ENCODE measurements at places on chromosomes 1 and 21.
A peak's percentile ranks its signal among the peaks of the same experiment; 100 is the strongest.

DNA sequence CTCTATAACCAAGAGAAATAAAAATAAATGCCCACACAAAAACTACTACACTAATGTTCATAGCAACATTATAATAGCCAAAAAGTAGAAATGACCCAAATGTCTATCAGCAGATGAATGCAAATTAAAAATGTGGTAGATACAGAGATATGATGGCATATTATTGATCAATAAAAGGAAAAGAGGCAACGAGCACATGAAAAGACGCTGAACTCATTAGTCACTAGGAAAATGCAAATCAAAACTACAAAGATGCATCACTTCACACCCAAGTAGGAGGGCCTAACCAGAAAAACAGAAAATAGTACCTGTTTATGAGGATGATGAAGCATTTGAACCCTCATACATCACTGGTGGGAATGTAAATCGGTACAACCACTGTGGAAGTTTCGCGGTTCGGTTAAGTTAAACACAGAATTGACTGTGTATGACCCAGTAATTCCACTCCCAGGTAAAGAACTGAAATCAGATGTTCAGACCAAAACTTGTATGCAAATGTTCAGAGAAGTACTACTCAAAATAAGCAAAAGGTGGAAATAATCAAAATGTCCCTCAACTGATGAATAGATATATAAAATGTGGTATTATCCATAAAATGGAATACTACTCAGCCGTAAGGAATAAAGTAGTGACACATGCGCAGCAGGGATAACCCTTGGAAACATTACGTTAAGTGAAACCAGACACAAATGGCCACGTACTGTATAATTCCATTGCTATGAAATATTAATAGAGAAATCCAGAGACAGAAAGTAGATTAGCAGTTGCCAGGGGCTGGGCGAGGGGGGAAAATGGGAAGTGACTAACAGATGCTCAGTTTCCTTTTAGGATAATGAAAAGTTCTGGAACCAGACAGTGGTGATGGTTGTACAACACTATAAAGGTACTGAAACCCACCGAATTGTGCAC is 3.1 kb downstream of the USP48 start:
- no peak for DNase-seq

DNA sequence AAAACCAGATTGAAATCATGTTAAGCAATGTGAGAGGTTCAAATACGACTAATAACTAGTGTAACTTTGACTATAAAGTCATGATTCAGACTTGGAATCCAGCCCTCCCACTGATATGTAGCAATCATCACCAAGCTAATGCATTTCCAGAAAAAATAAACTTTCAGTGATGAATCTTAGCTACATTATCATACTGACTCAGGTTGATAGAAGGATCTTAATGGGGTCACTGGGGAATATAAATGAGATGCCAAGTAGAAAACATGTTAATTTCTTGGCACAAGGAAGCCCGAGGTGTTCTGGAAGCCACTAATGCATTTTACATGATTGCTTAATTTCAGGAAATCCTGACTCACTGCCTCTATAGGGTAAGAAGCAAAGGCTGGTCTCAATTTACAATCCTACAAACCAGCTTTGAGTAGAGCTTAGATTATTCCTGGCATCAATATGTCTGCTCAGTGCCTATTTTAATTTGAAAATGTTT is 67.7 kb downstream of the SELENOF start:
- DNase-seq: no peak

GRCh38 chr1:179296356-179297104 is 2.9 kb downstream of the SOAT1 start:
- DNase-seq: no peak

DNA sequence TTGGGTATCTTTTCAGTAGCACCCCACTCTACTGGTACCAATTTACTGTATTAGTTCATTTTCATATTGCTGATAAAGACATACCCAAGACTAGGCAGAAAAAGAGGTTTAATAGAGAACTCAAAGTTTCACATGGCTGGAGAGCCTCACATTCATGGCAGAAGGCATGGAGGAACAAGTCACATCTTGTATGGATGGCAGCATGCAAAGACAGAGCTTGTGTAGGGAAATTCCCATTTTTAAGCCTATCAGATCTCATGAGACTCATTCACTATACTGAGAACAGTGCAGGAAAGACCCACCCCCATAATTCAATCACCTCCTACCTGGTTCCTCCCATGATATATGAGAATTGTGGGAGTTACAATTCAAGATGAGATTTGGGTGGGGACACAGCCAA is 878.6 kb upstream of the ADGRL4 start:
- no peak for DNase-seq

DNA sequence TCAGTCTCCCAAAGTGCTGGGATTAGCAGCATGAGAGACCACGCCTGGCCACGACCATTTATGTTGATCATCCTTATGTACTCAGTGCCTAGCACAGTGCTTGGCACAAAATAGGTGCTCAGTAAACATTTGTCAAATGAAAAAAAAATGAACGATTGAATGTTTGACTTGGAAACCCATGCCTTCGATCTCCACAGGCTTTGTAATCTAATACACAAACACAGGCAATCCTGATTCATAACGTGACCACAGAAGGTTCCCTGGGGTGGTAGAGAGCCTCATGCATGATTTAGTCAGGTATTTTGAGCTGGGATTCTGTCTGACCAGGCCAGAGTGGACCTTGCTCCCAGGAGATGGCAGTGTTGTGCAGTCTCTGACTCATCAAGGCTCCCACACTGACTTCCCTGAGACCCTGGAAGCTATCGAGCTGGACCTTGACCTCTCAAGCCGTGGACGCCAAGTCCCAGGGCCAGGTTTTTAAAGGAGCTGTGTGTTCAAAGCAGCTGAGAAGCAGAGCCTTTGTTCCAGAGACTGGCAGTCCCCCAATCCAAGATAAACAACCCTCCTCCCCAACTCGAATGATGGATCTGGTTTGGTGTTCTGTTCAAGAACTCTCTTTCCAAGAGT is 81.1 kb downstream of the PGM1 start:
- DNase-seq: no peak

DNA sequence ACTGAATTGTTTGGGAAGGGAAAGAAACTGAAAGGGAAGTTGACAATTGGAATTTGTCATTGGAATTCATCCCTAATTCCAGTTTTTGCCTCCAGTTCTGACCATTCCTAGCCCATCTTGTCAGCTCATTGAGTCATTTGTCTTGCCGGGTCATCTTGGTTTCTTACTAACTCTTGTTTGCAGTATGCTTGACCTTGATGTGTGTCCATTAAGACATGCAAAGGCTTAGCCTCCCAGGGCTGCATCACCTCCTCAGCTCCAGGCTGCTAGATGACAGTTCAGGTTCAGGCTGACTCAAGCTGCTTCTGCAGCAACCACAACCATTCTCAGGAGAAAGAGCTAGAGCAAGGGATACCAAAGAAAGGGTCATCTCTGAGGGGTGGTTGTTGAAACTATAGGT is 151.3 kb upstream of the PTGFR start:
- no peak for DNase-seq

GRCh38 chr1:200776949-200777348 is 38.3 kb downstream of the CAMSAP2 start:
- DNase-seq: no peak

GRCh38 chr1:112698366-112699310 is 8.3 kb downstream of the RHOC start:
- DNase-seq: peak; percentile 11

GRCh38 chr21:14438211-14438610 is 55.3 kb upstream of the HSPA13 start:
- DNase-seq: no peak

GRCh38 chr1:35554266-35555211 is 2.7 kb downstream of the KIAA0319L start:
- no peak for DNase-seq

- no peak for DNase-seq
Measured at GRCh38 chr1:48552420-48552819, 80.4 kb upstream of the SPATA6 start.

GRCh38 chr1:18197299-18197698 is 89.7 kb downstream of the IGSF21 start:
- DNase-seq: no peak

DNA sequence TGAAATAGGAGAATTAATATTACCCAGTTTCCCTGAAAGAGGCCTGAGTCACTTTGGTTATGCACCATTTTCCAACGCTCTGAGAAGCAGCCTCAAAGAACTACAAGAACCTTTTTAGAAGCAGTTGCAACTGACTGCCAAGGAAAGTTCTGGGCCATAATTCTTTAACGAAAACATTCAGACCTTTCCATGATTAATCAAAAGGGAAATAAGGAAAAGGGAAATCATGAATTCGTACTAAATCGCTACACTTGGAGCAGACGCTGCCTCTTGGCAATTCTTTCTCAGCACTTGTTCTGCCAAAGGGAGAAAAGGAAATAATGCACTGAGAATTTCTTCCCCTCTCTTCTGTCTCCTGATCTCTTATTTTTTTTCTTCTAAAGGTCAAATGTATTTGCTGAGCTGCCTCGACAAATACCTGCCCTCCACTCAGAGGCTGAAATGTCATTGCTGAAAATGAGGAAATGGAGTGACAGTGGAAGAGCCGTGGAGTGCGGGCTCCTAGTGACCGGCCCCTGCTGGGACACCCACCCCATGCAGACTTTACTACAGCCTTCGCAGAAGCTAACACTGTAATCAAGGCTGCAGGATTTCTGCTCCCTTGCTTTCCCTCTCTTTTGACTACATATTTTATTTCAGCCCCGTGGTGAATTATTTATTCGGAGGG is 67.9 kb upstream of the GALNT2 start:
- DNase-seq: no peak

DNA sequence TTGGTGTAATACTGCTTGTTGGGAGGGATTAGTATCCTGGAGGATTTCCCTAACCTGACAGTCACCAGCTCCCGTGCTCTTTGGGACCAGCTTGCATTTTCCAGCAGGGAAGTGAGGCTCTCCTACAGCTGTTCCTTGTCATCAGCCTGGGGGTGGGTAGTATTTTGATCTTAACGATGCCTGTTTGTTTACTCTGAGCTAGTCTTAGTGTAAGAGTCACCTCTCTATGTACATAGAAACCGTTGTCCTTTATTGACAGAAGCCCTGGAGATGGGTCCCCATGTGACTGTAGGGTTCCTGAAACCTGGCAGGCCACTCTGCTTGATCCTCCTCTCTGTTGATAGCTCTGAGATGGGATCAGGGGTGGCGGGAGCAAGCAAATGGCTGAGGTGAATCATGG is 58.0 kb downstream of the ACP6 start:
- DNase-seq: peak; percentile 49

DNA sequence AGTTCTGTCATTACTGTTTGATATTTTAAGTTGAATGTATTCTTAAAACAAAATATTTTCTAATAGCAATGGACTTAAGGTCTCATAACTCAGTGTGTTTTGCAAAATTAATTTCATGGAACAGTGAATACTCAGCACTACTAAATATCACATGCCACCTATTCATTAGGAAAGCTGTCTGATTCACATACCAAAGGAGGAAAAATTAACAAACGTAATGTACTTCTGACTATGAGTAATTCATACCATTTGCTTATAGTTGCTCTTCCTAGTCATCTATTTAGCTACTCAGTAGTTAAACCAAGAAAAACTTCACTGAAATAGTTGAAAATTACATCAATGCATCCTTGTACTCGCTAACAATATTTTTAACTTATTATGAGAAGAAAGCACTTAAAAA is 35.2 kb downstream of the TP53BP2 start:
- no peak for DNase-seq

GRCh38 chr1:26275580-26276431 is 4.1 kb upstream of the SH3BGRL3 start:
- DNase-seq: peak; percentile 29

- no peak for DNase-seq
Measured at GRCh38 chr1:100229681-100230443, 19.8 kb downstream of the DBT start.

DNA sequence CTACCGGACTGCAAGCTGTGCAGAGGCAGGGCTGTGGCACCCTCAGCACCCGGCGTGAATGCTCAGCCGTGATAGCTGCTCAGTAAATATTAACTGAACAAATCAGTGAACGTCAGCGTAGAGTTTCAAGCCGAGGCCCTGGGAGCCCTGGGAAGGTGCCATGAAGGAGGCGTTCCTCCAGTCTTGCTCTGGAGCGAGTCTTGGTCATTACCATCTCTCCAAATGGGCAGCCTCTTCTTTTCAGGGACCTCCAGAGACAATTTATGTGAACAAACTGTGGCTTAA is 449.2 kb downstream of the CAMTA1 start:
- DNase-seq: no peak

DNA sequence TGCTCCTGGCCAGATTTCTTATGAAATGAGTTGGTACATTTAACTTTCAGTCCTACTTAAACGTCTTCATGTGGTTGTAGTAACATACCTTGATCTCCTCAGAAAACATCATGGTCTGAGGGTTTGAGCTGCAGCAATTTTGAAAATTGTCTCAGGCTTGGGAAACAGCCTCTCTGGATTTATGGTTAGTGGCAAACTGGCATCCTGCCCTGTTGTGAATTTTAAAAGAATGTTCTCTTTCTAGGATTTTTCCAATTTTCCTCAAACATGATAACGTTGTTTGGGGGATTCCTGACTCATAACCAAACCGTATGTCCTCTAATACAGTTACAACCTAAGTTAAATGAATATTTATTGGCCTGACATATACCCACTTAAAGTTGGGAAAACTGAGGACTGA is 624.4 kb downstream of the LMO4 start:
- DNase-seq: no peak

DNA sequence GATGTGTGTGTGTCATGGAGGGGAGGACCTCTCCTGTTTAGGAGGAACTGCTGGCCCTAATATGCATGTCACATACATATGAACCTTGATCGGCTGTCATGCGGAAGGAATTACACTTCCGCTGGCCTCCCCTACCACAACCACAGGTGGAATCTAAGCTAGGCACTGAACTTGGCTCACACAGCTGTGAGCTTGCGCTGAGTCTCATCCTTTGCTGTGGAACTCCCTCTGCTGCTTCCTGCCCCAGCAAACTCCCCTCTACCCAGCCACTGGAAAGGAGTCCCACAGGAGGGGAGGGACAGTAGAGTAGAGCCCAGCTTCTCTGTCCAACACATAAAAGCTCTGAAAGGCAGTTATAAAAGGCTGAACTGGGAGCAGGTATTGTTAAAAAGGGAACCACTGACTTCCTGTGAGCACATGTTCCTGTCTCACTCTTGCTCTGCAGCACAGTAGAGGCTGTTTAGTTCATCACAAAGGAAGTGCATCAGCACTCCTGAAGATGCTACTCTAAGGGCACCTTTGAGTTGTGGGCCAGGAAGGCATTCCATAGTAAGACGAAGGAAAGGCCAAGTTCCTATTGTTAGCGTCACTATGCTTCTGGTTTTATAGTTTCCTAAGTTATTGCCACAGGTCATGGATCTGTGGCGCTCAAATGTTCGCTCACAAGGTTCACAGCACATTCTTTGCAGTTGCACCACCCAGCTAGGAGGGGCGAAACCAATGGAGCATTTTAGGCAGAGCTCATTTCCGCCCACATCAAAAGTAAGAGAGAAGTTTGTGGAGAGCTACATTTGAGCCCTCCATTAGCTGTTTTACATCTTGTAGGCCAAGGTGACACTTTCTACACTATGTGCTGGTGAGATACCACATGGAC is 17.7 kb upstream of the PTPRC start:
- DNase-seq: no peak

GRCh38 chr1:10692401-10693021 is 103.9 kb downstream of the CASZ1 start:
- no peak for DNase-seq
